NCI-H2081 (cell line): ENCODE measurements at places on chromosomes 1 and 21.

DNA sequence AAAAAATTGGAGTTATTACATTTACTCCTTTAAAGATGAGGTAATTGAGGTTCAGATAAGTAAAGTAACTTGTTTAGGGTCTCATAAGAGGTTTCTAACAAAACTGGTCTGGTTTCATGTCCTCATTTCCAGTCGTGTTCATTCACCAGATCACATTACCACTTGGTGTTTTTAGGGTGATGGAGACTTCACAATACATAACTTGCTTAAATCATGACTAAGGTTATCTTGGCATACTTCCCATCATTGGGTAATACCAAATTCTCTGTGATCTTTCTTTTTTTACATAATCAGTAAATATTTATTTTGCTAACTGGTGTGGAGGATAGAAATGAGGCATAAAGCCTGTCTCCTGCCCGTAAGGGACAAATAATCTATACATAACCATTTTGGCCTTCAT, 31.6 kb upstream of the RPTN start:
- no peak for DNase-seq

GRCh38 chr1:67792103-67792502, 41.2 kb downstream of the GNG12 start:
- DNase-seq: no peak

GRCh38 chr1:160189649-160190625, at the start of gene CASQ1:
Gene CASQ1, plus strand, starts transcription at chr1:160190575. Its CDS starts 177 bp downstream, at chr1:160190752.
- DNase-seq: no peak

DNA sequence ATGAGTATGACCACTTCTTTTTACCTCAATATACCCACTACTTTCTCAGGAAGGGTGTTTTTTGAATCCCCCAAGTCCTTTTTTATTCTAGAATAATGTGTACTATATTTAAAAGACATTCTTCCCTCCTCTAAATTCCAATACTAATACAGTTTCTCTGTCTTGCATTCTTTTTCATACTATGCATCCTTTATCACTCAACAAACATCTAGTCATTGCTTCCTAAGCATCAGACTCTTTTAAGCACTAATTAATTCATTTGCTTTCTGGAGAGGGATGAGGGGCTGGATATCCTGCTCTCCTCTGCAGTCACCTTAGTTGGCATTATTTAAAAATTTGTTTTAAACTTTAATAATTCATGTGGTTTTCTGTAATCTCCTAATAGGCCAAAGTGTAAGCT, 838.8 kb downstream of the KCNT2 start:
- DNase-seq: no peak

- DNase-seq: no peak
These were observed 98.8 kb downstream of the RHOU start for GRCh38 chr1:228833911-228834688.

DNA sequence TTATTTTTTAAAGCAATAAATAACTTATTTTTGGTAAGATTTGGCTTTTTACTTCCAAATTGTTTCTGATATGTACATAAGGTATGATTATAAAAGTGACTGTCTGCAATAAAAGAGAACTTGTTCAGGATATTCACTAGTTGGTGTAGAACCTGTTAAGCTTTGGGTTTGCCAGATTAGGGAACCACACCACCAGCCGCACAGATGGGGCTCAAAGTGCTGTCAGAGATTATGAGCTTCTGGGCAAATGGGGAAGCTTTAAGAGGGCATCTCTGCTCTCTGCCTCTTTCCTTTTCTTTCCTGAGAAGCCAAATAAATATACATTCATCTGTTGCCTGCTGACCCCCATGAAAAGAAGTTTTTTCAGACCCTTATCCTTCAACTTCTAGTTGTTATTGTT, 25.4 kb downstream of the IVNS1ABP start:
- no peak for DNase-seq

- no peak for DNase-seq
These were observed 67.8 kb upstream of the POU3F1 start for GRCh38 chr1:38114241-38115026.

DNA sequence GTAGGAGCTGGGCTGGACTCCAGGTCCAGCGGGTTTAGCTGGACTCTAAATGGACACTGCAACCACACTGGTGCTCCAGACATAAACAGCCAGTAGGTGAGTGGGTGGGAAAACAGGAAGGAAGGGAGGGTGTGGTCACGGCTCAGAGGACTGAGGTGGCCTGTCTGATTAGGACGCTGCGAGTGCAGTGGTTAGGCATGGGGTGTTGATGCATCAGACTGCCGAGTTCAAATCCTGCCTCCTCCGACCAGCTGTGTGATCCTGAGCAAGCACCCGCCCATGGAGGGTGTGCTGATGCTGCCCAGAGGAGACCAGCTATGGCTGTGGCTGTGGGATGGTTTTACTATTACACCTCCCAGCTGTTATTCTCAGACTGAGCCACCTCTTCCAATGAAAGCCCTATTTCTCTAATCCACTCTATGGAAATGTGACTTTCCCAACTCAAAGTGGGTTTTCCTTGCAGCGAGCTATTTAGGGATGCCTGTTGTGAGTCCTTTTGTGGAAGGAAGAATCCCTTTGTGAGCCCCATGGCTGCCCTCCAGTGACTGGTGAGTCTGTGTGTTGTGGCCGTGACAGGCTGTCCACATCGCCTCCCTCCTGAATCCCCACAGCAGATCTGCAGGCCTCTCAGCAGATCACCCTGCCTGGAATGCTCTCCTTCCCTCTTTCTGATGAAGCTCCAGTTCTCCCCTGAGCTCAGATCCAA, 56.6 kb upstream of the EDN2 start:
- DNase-seq: no peak

- DNase-seq: no peak
These were observed 1001.3 kb upstream of the ADGRL2 start for GRCh38 chr1:80799457-80799856.

DNA sequence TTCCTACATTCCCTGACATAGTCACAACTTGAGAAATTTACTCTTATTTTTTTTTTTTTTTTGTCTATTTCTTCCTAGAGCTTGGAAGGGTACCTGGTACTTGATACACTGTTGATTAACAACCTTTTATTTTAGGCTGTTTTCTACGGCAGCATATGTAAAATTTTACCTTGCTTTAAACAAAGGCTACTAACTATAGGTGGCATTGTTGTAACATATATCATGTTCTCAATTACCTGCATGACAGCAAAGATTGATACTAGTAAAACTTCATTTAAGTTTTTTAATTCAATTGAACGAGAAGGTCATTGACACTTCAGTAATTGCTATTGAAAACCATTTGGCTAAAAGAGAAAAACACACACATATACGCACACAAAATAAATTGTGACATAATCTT, 238.3 kb upstream of the ESRRG start:
- DNase-seq: no peak

GRCh38 chr1:228336308-228337030, 70.2 kb downstream of the TRIM11 start:
- no peak for DNase-seq

GRCh38 chr1:26083208-26083607, 15.8 kb upstream of the TRIM63 start:
- no peak for DNase-seq

- DNase-seq: no peak
These were observed 59.0 kb downstream of the BRINP2 start for GRCh38 chr1:177229781-177230180.

DNA sequence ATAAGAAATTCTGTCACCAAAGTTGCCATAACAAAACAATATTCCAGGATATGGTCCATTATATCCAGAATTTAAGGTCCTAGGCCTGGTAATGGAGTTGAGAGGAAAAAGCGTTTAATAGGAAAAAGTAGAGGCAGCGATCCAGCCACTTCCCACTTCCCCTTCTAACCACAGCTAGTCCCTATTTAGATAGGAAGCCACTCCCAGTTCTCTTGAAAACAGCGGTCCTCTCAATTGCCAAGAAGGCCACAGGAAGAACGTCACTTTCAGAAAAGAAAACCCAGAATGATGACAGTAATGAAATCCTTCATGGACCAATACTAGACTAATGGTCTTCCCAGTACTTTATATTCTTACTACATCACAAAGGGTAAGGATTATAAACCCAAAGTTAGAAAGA, 38.6 kb downstream of the ABL2 start:
- no peak for DNase-seq

GRCh38 chr1:166289309-166290050, 122.7 kb upstream of the FAM78B start:
- DNase-seq: no peak
